AML-193 (cell line): ENCODE measurements at places on chromosomes 5 and 9.

DNA sequence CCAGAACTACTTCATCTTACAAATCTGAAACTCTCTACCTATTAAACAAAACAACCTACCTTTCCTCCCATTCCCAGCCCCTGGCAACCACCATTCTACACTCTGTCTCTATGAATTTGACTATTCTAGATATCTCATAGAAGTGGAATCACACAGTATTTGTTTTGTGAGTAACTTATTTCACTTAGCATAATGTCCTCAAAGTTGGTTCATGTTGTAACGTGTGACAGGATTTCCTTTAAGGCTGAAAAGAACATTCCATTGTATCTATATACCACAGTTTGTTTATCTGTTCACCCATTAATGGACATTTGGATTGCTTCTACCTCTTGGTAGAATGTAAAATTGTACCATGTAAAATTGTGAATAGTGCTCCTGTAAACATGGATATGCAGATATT, 70.1 kb upstream of the NXNL2 start:
- no peak for DNase-seq

GRCh38 chr5:126182971-126183695, 240.1 kb upstream of the GRAMD2B start:
- no peak for DNase-seq

DNA sequence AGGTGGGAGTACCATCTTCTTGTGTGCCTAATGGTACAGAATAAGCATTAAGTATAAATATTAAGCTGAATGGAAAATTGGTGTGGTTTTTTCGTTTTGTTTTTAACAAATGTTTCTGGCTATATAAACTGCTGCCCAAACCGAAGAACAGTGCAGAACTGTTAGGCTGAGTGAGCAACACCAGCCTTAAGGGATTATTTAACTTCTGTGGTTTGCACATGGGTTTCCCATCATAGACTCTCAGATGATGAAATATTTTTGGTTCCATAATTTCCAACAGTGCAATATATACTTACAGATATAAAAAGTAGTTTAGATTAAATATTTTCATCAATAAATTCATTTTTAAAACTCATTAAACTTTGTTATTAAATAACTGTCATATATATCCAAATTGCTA, 16.4 kb downstream of the C5orf63 start:
- peak; percentile 42 for DNase-seq

GRCh38 chr9:130287736-130288135, 22.2 kb downstream of the HMCN2 start:
- DNase-seq, result no peak

- DNase-seq, result no peak
Observed at GRCh38 chr5:40958811-40959210, 49.5 kb downstream of the C7 start.

GRCh38 chr9:128022886-128023285, 42.1 kb upstream of the EEIG1 start:
- DNase-seq, result no peak

DNA sequence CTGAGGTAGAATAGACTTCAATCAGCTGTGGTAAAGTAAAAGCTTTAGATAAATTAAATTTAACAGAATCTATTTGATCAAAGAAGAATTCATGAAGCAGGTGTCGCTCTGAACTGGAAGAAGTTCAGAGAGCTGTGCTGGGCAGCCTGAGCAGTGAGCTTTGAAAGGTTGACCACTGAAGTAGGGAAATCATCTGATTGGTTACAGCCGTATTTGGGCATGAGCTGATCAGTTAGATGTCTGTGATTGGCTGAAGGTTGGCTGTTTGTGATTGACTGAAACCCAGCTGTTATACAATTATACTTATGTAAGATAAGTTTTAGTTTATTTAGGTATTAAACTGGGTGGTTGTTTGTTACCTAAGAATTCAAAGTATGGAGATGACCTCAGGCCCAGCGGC, 1174.6 kb downstream of the CDH9 start:
- DNase-seq, result no peak

- DNase-seq, result no peak
Observed at GRCh38 chr9:128631636-128632035, 25.0 kb downstream of the DYNC2I2 start.

DNA sequence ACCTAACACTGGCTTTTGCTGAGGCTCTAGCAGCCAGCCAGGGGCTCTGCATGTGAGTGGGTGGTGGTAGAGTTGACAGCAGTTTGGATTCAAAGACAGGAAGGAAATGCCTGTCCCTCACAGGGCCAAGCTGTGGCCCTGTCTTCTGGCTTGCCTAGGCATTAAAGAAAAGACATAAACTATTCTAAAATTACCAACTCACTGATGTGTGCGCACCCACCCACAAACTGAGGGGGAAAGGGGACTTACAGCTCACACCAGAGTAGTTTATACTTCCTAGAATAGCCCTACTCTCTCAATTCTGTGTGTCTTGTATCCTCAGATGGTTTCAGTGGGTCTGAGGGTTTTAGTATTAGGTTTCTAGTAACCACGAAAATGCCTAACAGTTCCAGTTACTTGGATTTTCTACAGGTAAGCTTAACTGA, 18.3 kb upstream of the IL13 start:
- DNase-seq, result no peak

DNA sequence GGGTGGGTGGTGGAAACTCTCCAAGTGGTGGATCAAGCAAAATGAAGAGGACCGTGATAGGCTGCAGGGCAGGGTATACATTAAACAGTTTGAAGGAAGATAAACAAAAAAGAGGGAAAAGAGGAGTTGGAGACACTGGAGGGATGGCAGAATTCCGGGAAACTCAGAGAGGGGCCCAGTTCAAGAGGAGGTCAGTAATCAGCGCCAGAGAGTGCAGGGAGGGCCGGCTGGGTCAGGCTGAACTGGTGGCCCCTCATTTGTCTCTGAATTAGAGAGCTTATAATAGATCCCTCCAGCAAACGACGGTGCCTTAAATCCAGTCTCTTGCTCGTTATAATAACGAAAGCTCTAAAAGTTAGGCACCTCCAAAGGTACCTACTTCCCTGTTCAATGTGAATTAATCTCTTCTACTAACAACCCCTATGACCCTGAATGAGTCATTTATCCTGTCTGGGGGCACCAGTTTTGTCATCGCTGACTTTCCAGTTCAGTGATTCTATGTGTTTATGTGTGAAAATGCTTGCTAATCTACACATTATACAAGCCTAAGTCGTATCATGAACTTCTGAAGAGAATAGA, 2.4 kb upstream of the ZSWIM6 start:
- no peak for DNase-seq

DNA sequence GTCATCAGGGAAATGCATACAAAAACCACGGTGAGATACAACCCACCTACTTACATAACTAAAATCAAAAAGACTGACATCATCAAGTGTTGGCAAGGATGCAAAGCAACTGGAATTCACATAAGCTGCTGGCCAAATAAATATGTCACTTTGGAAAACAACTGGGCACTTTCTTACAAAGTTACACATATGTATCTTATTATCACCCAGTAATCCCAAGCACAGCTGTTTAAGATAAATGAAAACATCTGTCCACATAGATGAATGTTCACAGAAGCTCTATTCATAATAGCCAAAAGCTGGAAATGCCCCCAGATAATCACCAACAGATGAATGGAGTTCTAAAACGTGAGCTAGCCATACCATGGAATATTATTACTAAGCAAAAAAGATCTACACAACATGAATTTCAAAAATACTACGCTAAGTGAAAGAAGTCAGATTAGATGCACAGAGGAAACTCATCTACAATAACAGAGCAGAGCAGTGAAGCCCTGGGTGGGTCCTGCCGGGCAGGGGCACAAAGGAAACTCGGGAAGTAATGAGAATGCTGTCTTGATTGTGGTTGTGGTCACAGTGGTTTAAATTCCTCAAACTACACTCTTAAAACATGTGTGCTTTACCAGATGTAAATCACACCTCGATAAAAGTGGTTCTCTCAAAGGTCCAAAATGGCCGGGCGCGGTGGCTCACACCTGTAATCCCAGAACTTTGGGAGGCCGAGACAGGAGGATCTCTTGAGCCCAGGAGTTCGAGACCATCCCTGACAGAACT, 8.5 kb downstream of the CAMSAP1 start:
- DNase-seq, result no peak

- DNase-seq, result no peak
Observed at GRCh38 chr9:14945351-14945750, 35.1 kb upstream of the FREM1 start.

DNA sequence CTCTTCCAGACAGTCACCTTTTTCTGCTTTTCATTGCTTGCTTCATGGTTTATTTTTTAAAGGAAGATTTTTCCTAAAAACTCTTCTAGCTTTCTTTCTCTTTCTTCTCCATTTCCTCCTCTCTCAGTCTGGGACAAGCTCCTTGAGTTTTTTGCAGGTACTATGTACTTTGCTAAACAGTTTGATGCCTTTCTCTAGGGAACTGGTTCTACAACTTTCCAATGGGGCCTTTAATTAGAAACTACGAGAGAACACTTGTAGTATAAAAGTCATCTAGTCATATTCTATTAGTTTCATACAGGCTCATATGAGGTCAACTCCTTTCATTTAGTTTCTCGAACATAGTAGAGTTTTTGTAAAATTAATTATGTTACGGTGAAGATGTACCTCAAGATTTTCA, 189.6 kb downstream of the DOCK8 start:
- DNase-seq, result no peak

GRCh38 chr9:137160716-137161557, 8.9 kb downstream of the LRRC26 start:
- DNase-seq, result no peak

DNA sequence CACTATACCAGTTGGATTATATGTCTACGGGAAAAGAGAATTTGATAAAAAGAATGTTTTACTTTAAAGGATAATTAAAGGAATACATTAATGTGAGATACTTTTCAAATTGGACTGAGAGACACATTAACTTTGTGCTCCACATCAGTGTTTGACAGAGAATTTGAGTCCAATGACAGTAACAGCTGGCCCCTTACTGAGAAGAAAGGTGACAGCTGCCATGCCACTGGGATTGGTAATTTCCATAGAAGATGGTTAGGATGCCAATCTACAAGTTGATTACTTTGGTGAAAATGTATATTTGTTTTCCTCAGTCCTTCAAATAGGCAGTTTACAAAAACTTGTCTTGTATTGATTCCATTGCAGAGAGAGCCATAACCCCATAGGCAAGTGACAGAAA, 578.4 kb downstream of the SLCO4C1 start:
- no peak for DNase-seq

GRCh38 chr5:116305899-116306298, 221.1 kb downstream of the COMMD10 start:
- DNase-seq, result no peak

GRCh38 chr9:130950039-130950311, 10.9 kb upstream of the FIBCD1 start:
- DNase-seq, result no peak

DNA sequence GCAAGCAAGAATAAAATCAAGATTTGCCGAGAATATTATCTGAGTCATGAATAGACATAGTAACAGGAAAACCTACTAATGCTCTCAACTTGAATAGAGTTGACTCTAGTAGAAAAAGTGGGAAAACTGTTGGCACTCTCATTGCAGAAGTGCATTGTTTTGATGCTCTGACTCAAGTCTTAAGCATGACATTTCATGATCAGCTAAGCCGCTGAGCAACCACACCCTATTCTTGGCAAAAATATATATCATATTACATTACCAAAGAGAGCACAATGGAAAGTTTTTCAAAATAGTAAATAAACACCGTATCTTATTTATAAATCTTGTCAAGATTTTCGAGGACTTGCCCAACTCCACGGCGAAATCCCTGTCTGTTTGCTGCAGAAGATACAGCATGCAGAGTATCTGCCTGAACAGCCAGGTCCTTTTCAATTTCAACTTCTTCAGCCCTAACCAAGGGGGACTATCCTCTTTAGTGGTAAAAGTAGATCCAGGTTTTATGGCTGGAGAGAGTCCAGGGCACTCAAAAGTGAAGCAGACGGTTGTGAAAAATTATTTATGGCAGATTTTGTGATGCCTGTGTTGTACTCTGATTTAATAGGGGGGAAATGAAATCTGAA, 13.9 kb upstream of the ADAMTSL1 start:
- no peak for DNase-seq

- no peak for DNase-seq
Observed at GRCh38 chr9:131076347-131077195, 19.8 kb upstream of the AIF1L start.

GRCh38 chr9:76873056-76873792, 32.7 kb downstream of the PRUNE2 start:
- no peak for DNase-seq

DNA sequence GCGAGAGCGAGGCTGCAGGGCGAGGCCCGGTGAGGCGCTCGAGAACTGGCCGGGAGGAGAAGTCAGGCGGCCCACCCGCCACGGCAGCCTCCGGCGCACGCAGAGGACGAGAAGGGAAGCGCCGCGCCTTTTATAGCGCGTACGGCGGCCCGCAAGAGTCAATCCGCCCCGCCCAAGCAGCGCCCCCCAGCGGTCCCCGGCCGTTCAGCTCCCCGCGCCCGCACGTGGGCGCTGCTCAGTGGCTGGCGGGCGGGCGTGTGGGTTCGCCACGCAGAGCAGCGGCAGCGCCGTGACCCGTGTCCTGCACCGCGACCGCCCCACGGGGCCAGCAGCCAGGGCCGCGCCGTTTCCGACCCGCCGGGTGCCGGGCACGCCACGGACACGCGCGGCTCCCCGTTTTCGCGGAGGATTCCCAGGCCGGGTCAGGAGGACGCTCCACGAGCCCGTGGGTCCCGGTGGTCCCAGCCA, 14.6 kb downstream of the LCN10 start:
- DNase-seq, result peak; percentile 53
